Bladder microvascular endothelial cell (primary cell): ENCODE measurements at places on chromosomes 2 and 18. TPM values are rescaled to one million over a fixed set of nuclear protein-coding genes. Genes with fewer than 3 reads are reported as not detected.

The SRD5A2 gene
- not detected in 2 replicates for total RNA-seq

The UGT1A10 gene
- total RNA-seq: 0.06 TPM in 1 of 2 replicates, not detected in the other

The KIF1A gene
- total RNA-seq: 0.44 TPM in 1 of 2 replicates, not detected in the other

The ACKR3 gene
- total RNA-seq: 13.1 and 26.0 TPM in 2 replicates

The ACADL gene
- total RNA-seq: not detected in 2 replicates
